Mesangial cell (primary cell): ENCODE measurements at places on chromosomes 6 and 20. TPM values are rescaled to one million over a fixed set of nuclear protein-coding genes. Genes with fewer than 3 reads are reported as not detected.

The SHLD1 gene
- total RNA-seq: 0.65 and 2.3 TPM in 2 replicates

The BANF2 gene
- not detected in 2 replicates for total RNA-seq

The WFDC5 gene
- total RNA-seq: not detected in 2 replicates

The CLVS2 gene
- total RNA-seq: 0.16 TPM in 1 of 2 replicates, not detected in the other

The COL10A1 gene
- not detected in 2 replicates for total RNA-seq

The PRR18 gene
- total RNA-seq: under 0.01 TPM in 2 replicates

The CYB5R4 gene
- total RNA-seq: 5.4 and 6.2 TPM in 2 replicates

The PSMB9 gene
- 7.0 and 16.7 TPM in 2 replicates for total RNA-seq

The AFG1L gene
- total RNA-seq: 2.1 and 4.6 TPM in 2 replicates

The CUTA gene
- total RNA-seq: 267 and 351 TPM in 2 replicates
